ENCODE measurements at places on chromosomes 3 and 15.

GRCh38 chr3:158659454-158660237 is 12.8 kb downstream of the LXN start:
- DNase-seq, result no peak

GRCh38 chr15:40932156-40932555 is 3.0 kb downstream of the DLL4 start:
- no peak for DNase-seq

GRCh38 chr3:185729337-185730055 is 95.3 kb downstream of the IGF2BP2 start:
- DNase-seq, result no peak

- no peak for DNase-seq
These were observed 35.4 kb upstream of the ARHGEF26 start for GRCh38 chr3:154085799-154086198.

GRCh38 chr15:74799856-74800558 is 12.6 kb upstream of the LMAN1L start:
- DNase-seq, result no peak

GRCh38 chr3:131338948-131339640 is 42.5 kb upstream of the NUDT16 start:
- DNase-seq, result no peak

GRCh38 chr15:86413191-86413590 is 333.5 kb downstream of the AGBL1 start:
- no peak for DNase-seq

GRCh38 chr3:161600173-161600572 is 103.6 kb downstream of the OTOL1 start:
- no peak for DNase-seq
